ENCODE measurements at places on chromosomes 13 and 19.

DNA sequence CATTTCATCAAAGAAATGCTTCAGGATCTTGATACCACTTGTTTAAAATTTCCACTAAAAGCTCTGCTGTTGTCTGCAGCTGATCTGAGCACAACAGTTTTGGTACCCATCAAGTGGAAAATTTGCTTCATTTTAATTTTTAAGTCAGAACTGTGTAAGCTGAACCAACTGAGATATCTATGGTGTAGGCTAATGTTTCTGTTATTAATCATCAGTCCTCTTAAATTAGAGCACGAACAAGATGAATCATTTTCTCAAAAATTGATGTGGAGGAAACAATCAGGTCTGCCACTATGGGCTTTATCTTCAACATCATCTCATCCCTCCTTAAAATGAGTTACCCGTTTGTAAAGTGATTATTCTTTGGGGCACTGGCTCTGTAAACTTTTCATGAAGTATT, 221.5 kb upstream of the NBEA start:
- DNase-seq, result no peak

GRCh38 chr13:99857738-99858137, 113.8 kb downstream of the ZIC5 start:
- no peak for DNase-seq

DNA sequence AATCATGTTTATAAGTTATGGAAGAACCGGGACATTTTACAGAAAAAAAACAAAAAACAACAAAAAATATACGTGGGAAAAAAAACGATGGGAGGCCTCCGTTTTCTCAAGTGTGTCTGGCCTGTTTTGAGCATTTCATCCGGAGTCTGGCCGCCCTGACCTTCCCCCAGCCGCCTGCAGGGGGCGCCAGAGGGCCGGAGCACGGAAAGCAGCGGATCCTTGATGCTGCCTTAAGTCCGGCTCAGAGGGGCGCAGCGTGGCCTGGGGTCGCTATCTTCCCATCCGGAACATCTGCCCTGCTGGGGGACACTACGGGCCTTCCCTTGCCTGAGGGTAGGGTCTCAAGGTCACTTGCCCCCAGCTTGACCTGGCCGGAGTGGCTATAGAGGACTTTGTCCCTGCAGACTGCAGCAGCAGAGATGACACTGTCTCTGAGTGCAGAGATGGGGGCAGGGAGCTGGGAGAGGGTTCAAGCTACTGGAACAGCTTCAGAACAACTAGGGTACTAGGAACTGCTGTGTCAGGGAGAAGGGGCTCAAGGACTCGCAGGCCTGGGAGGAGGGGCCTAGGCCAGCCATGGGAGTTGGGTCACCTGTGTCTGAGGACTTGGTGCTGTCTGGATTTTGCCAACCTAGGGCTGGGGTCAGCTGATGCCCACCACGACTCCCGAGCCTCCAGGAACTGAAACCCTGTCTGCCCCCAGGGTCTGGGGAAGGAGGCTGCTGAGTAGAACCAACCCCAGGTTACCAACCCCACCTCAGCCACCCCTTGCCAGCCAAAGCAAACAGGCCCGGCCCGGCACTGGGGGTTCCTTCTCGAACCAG, 1.8 kb upstream of the APOE start:
- DNase-seq, result no peak

DNA sequence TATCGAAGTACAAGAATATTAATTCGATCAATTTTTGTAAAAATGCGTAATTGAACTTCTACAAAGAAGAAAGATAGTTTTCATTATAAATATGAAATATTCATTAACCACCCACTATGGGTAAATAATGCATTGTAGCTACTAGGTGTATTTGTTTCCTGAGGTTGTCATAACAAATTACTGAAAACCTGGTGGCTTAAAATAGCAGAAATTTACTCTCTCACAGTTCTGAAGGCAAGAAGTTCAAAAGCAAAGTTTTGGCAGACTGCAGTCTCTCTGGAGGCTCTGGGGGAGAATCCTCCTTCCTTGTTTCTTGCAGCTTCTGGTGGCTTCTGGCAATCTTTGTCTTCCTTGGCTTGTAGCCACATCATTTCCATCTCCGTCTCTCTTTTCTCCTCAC, 99.2 kb upstream of the MIR17HG start:
- no peak for DNase-seq

DNA sequence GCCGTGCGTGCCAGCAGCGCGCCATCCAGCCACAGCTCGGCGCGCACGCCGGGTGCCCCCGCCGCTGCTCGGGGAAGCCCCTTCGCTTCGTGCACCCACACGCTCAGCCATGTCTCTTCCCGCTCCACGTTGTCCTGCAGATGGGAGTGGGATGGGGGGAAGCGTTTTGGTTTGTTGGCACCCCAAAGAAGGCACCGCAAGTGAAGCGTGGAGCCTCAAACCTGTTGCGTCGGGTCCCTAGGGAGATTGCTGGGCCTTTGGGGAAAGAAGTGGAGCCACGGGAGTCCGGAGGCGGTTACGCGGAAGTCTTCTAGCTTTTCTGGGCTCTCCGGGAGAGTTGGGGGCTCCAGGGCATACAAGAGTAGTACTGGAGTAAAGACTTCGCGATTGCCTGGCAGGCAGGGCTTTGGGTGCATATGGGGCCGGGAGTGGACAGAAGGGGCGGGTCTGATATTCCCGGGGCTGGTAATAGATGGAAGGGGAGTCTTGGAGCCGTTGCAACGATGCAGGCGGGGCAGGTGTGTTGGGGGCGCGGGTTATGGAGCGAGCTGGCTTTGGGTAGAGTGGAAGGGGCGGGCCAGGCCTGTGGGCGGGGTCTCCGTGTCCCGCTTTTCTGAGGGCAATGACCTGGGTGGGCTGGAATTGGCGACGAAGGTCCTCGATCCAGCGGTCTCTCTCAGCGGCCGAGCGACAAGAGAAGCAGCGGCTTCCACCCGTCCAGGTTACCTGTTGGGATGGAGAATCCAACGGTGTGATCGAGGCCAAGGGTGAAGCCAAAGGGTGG, 6.5 kb downstream of the RASAL3 start:
- DNase-seq, result no peak

DNA sequence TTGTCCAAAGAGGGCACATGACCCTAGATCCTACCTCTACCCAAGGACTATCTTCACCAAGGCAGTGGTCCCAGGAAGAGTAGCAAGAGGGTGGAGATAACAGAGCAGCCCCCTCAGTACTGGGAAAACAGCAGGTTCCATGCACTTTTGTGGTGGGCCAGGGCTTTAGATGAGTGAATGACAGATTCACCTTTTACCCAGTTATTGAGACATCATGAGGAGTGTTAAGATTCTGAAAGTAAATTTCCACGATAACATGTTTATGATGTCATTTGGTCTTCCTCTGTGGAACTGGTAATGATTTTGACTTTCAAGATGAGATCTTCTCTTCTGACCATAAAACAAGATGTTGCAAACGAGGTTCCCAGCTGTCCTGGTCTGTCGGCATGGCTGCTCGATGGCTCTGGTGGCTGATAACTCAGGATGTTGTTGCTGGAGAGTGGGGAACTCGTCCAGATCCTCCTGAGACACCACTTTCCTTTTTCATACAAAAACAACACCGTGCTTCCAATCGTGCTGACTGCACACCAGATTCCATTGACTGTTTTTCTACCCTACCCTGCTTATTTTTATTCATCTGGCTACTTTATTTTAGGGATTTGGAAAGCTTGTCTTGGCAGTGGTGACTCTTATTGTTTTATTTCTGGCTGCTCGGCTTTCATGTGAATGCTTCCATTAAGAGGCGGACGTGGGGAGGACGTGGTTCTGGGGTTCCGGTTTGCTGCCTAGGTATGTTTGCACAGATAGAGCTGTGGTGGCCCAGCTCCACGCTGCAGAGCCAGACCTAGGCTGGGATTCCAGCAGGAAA, 88.5 kb downstream of the LRCH1 start:
- no peak for DNase-seq

All from NCI-H187 treated with DMSO at 0.1 percent for 48 hours (cell line).